ENCODE measurements at places on chromosomes 4 and X. TPM values are rescaled to one million over a fixed set of nuclear protein-coding genes. Genes with fewer than 3 reads are reported as not detected.

The ERAS gene
- total RNA-seq = not detected

The MAGEA12 gene
- total RNA-seq = not detected

The GLRA2 gene
- not detected for total RNA-seq

The COL25A1 gene
- 4.9 TPM for total RNA-seq

The TRAM1L1 gene
- 0.44 TPM for total RNA-seq

The SHROOM3 gene
- 0.33 TPM for total RNA-seq

The AFF2 gene
- 9.5 TPM for total RNA-seq

The AREG gene
- 13.9 TPM for total RNA-seq

The DGAT2L6 gene
- total RNA-seq = not detected

The LRBA gene
- total RNA-seq = 35.4 TPM

The WNK3 gene
- total RNA-seq = 0.68 TPM

The SNCA gene
- total RNA-seq = 26.2 TPM

The BEX1 gene
- total RNA-seq = not detected

The LINC00632 gene
- 1,636 TPM for total RNA-seq

The SUPT20HL2 gene
- not detected for total RNA-seq

The MAGEA6 gene
- not detected for total RNA-seq

The SCML2 gene
- total RNA-seq = 2.1 TPM

The LPAR4 gene
- not detected for total RNA-seq

The NR3C2 gene
- 8.3 TPM for total RNA-seq

The FATE1 gene
- not detected for total RNA-seq

The ZNF711 gene
- 0.66 TPM for total RNA-seq

The ZBTB49 gene
- 1.9 TPM for total RNA-seq

The CXorf49B gene
- not detected for total RNA-seq

The APBB2 gene
- total RNA-seq = 181 TPM

The CHIC2 gene
- 22.3 TPM for total RNA-seq

The DGKK gene
- not detected for total RNA-seq

The PLP2 gene
- 34.8 TPM for total RNA-seq

The CXCL9 gene
- 2.6 TPM for total RNA-seq

The RHOXF2 gene
- total RNA-seq = not detected

The PRKG2 gene
- 0.44 TPM for total RNA-seq

The ACOT9 gene
- total RNA-seq = 51.0 TPM

The TEX13B gene
- not detected for total RNA-seq

The KLB gene
- 9.1 TPM for total RNA-seq

The KCTD8 gene
- 0.44 TPM for total RNA-seq

The NDNF gene
- 4.8 TPM for total RNA-seq

The SYP gene
- 0.16 TPM for total RNA-seq

The SHROOM4 gene
- 9.7 TPM for total RNA-seq

The CLDN24 gene
- 1.5 TPM for total RNA-seq

The SCOC gene
- total RNA-seq = 30.7 TPM

The PRICKLE3 gene
- total RNA-seq = 15.4 TPM

The TMEM47 gene
- total RNA-seq = 54.9 TPM

The MTMR8 gene
- 1.1 TPM for total RNA-seq

The UCP1 gene
- not detected for total RNA-seq

The CXCL6 gene
- total RNA-seq = not detected

The EOLA1 gene
- 16.8 TPM for total RNA-seq

The SASH3 gene
- 16.1 TPM for total RNA-seq

The RBM41 gene
- 18.0 TPM for total RNA-seq

The CXorf58 gene
- total RNA-seq = not detected

The ITIH6 gene
- not detected for total RNA-seq

The EGF gene
- not detected for total RNA-seq

The NUDT11 gene
- total RNA-seq = 2.0 TPM

The CNGA2 gene
- total RNA-seq = not detected

The FAM50A gene
- total RNA-seq = 54.4 TPM

The CXCL10 gene
- total RNA-seq = 2.6 TPM

The GLOD5 gene
- not detected for total RNA-seq

The FOXR2 gene
- not detected for total RNA-seq

The SPANXB1 gene
- not detected for total RNA-seq

The TXK gene
- total RNA-seq = 1.5 TPM

All from subcutaneous adipose tissue (tissue), 4 donors.